ENCODE measurements at places on chromosomes 2 and 18. TPM values are rescaled to one million over a fixed set of nuclear protein-coding genes. Genes with fewer than 3 reads are reported as not detected.
A peak's percentile ranks its signal among the peaks of the same experiment; 100 is the strongest.

GRCh38 chr18:13220361-13220991, 1.9 kb downstream of the LDLRAD4 start:
- no peak for DNase-seq

GRCh38 chr2:100831158-100831750, 11.3 kb downstream of the NPAS2 start:
- DNase-seq = no peak

- peak; percentile 7 for DNase-seq
Observed at GRCh38 chr2:219104107-219105035, 43.6 kb upstream of the IHH start.

GRCh38 chr2:197804758-197805714, 643 bp downstream of the PLCL1 start:
- DNase-seq = no peak

DNA sequence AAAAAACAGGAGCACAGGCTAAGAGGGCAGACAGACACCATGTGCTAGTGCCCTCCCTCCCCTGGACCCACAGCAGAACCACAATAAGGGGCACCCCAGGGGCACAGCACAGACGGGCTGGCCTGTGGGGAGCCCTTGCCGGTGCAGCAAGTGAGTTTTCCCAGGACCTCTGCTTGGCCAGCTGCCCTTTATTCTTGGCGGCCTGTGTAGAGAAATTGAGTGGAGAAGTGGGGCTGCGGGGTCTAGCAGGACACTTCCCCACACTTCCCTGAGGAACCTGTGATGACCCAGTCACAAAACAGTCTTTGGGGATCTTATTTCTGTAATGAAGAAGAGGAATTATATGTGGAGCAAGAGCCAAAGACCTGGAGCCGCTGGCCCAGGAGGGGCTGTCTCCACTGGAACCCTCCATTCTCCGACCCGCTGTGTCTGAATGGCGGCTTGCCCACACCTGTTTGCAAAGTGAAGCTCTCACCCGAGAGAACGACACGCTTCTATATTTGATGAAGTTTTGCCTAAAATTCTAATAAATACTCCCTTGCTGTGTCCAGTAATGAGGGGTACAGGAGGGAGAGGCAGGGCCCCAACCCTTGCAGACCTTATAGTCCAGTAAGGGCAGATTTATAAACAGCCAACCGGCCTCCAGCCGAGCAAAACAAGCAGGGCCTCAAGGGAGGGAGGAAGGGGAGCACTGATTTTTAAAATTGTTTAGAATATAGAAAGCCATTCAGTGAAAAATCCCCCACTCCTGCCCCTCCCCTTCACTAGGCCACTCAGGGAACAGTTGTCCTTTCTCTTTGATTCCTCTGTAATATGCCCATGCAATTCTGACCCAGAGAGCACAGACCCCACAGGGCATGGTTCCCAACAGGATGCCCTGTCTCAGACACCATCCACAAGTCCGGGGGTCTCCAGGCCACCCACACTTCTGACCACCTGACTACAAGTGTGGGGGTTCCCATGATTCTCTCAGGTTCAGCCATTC, 44.7 kb upstream of the SNED1 start:
- no peak for DNase-seq

DNA sequence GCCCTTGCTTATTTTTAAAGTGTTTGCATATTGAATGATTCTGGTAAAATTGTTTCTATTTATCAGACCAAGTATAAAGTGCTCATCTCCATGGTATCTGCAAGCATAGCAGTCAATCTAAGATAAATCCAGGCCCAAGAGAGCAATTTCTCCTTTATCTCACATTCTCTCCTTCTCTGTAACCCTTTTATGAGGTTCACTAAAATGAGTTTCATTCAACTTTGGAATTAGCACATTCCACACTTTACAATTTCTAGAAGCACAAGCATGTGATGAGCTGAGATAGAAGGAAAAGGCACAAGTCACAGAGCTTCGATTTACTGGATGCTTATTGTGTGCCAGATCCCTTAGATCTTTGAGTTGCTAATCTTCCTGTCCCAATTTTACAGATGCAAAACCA, 97.3 kb downstream of the CNTNAP5 start:
- DNase-seq = no peak

- DNase-seq = no peak
Observed at GRCh38 chr2:191245869-191246531, 796 bp downstream of the MYO1B start.

- DNase-seq = no peak
Observed at GRCh38 chr2:67076239-67076624, 320.9 kb upstream of the ETAA1 start.

DNA sequence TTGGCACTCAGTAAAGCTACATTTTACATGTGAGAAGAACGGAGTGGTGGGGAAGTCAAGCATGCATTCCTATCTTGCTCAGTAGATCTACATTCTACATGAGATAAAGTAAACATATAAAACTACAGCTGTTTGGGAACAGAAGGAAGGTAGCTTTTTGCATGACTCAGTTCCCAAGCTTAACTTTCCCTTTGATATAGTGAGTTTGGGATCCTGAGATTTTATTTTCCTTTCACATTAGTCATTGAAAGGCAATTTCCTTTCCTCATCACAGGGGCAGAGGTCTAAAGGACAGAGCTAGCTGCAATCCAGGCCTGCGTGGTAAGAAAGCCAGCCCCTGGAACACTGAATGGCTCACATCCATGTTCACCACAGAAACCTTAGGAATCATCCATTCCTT, 257.2 kb downstream of the SRBD1 start:
- peak; percentile 89 for DNase-seq

GRCh38 chr2:45007961-45008295, 1.3 kb downstream of the SIX2 start:
- DNase-seq = no peak

DNA sequence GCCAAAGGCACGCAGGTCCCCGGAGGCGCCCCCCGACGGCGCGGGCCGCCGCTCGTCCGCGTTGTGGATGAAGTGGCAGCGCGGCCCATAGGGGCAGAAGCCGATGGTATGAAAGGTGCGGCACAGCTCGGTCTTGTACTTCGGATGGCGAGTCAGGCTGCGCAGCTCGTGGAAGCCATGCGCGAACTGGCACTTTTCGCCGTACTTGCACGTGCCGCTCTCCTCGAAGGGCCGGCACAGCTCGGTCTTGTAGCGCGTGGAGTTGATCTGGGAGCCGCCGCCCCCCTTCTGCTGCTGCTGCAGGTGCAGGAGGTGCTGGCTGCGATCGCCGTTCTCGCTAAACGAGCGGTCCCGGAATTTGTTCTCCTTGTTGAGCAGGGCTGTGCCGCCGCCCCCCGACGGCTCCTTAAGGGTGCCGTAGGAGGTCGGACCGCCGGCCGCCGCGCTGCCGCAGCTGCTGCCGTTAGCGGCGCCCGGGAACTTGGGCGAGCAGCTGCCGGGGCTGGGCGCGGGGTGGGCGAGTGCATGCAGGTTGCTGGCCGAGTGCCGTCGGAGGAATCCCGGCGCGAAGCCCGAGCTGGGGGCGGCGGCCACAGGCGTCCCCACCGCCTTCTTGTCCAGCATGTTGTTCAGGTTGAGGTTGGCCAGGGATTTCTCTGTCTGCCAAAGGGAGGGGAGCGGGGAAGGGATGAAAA, 1.2 kb downstream of the ZFP36L2 start:
- DNase-seq = no peak

GRCh38 chr2:150417278-150417677, 70.2 kb downstream of the RND3 start:
- DNase-seq = no peak

DNA sequence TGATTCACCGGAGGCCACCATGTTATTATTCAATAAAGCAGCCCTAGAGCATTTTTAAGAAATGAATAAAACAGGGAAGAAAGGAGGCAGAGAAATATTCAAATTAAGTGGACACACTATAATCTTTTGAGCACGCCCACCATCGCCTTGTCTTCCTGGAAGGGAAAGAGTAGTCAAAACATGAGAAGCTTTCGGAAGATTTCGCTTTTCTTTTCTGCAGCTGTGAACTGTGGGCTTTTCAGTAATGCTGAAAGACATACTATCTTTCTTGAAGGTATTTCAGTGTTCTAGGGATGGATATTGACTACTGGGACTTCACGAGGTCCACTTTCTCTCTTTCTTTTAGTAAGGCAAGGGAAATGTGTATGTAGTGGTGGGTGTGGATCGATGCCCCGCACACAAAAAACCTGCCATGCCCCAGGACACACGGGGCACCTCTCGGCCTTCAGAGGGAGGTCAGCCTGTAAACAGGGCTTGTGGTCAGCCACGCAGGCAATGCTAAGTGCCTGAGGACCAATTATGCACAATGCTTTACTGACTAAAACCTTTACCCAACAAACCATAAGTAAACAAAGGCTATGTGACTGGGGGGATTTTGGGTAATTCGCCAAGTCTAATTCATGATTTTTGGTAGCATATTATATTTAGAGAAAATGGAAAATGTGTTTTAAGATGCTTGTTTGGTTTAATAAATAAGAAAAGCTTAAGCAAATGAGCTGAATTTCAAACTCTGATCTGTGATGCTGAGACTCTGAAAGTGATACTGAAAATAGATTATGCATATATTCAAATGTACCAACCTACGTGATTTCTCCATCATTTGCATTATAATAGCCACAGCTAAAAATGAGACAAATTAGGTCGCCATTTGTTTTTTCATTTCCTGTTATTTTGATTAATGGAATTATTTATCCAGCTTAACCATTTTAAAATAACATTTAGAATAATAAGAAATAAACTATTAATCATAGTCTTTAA, 130.5 kb downstream of the ZNF516 start:
- DNase-seq = no peak

GRCh38 chr2:226707499-226707898, 92.1 kb downstream of the IRS1 start:
- no peak for DNase-seq

GRCh38 chr2:145415151-145415550, 895.2 kb upstream of the ZEB2 start:
- no peak for DNase-seq

GRCh38 chr2:28048341-28048740, 157.8 kb downstream of the BABAM2 start:
- DNase-seq = no peak

DNA sequence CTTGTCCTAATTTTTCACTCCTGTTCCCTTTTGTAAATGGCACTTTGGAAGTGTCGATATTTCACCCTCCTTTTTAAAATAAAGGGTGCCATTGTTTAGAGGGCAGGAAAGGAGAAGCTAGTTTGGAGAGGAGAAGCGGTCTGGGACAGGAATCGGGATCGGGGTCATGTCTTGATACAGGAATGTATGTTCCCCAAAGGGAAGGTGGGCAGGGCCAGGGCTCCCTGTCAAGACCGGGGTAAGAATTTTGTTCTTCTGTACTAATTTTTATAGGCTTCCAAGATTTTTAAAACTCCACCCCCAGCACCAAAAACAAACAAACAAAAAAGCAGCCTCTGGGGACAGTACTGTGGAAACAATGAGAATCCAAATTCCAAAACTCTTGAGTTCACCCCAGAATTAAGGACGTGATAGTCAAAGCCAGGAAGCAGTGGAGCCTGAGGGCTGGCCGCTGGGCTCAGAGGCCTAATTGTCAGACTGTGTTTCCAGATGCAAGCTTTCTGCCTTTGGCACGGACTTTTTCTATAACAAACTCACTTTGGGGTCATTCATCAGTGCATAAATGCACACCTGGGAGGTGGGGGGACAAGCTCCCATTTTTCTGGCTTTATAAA, 250.4 kb upstream of the SIX2 start:
- DNase-seq = no peak

DNA sequence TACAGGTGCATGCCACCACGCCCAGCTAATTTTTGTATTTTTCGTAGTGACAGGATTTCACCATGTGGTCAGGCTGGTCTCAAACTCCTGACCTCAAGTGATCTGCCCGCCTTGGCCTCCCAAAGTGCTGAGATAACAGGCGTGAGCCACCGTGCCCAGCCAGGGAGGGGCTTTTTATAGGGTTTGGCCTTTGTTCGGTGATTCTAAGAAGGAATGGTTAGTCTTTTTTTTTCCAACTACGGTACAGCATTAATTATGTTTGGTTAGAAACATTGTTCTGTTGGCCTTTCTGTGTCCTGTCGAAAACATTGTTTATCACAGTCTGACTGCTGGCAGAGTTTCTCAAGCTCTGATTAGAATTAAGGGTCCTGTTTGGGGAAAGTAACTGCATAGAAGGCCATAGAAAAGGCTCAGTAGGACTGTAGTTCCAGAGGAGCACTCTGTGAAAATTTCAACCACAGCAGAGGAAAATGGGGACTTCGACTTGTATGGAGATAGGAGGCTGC, 19.3 kb upstream of the SMCHD1 start:
- no peak for DNase-seq

DNA sequence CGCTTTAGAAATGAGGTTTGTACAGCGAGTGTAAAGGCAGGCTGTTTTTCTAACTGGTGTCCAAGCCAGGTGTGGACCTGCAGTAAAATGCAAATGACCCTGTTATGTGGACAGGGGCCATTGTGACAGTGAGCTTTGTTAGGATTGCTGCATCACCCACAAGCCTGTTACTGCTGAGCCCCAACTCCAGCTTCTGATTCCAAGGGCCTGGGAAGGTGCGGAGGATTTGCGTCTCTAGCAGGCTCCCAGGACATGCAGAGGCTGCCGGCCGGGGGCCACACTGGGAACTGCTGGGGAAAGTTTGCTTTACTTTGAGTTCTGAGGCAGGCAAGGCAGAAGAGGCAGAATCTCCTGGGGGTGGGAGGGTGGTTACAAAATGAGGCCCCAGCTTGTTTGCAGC, 164.1 kb downstream of the GLI2 start:
- no peak for DNase-seq

- DNase-seq = no peak
Observed at GRCh38 chr2:121699421-121700333, 37.0 kb downstream of the NIFK start.

- no peak for DNase-seq
Observed at GRCh38 chr2:42132191-42132965, 36.8 kb upstream of the EML4 start.

- no peak for DNase-seq
Observed at GRCh38 chr18:47150824-47151366, 595 bp upstream of the HDHD2 start.

- DNase-seq = no peak
Observed at GRCh38 chr2:164453656-164454305, 167.5 kb downstream of the GRB14 start.

NT5C1B gene
- total RNA-seq = not detected

PIEZO2 gene
- 100.0 TPM for total RNA-seq

XRCC5 gene
- 214 TPM for total RNA-seq

KIAA2012 gene
- not detected for total RNA-seq

CCDC141 gene
- 0.06 TPM for total RNA-seq

Data from glomerular endothelial cell (primary cell).